ENCODE measurements at places on chromosomes 5 and 9.

- DNase-seq, result no peak
These were observed 4.3 kb downstream of the AQP3 start for GRCh38 chr9:33443047-33443446.

DNA sequence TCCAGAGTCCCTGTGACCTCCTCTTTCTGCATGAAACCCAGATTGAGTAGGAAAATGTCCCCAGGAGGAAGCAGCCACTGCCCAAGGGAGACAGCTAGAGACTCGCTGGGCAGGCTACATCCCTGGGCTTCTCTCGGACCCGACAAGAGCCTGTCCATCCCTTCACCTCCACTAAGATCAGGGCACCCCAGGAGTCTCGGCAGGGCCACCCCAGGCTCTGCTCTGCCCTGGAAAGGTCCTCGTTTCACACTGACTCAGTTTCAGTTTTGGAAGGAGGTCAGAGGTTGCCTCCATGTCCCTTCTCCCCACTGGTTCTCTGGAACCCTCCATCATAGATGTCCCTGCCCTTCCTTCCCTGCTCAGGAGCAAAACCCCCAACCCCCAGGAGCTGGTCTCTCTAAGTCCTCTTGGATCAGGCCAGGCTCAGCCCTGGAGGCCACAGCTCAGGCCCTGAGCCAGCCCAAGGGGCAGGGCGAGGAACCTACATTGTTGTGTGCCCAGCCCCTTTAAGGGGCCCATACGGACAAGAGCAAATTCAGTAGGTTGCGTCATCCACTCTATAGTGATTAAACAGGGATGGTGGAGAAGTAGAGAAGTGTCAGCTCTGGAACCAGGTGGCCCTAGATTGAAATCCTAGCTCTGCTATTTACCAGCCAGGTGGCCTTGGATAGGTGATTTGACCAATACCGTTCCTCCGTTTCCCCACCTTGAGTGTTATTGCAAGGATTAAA, 37.4 kb downstream of the C9orf50 start:
- peak; percentile 78 for DNase-seq

- no peak for DNase-seq
These were observed 54.8 kb downstream of the COL27A1 start for GRCh38 chr9:114210136-114210535.

DNA sequence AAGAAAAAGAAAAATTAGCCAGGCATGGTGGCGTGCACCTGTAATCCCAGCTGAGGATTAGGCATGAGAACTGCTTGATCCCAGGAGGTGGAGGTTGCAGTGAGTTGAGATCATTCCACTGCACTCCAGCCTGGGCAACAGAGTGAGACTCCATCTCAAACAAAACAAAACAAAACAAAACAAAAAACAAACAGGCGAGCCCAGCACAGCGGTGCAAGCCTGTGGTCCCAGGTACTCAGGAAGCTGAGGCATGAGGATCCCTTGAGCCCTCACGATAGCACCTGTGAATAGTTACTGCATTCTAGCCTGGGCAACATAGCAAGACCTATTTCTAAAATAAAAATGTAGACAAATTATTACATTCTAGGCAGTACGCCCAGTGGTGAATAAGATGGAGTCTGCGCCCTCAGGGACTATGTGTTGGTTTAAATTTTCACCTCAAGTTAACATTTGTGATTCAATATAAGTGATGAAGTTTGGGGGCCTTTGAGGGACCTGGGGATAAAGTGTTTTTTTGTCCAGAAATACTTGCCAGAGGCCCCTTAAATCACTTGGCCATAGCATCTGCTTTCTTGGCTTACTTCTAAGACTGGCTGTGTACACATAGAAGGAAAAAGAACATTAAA, 3.4 kb upstream of the GAPVD1 start:
- DNase-seq, result no peak

DNA sequence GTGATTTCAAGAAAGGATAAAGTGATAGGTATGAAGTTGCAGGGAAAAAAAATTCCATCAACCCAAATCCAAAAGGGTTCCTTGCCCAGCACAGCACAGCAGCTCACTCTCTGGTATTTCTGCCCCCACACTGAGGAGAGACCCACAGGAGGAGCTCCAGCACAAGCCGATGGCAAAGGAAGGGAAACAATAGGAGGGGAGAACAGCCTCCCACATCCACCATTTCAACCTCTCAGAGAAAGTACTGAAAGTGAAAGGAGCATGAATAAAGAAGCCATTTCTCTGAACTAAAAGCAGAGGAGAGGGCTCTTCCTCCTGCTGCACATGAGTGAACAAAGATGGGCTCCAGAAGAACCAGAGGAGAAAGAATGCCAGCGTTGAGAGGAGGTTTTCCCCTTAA, 54.9 kb upstream of the ZSWIM6 start:
- peak; percentile 14 for DNase-seq

DNA sequence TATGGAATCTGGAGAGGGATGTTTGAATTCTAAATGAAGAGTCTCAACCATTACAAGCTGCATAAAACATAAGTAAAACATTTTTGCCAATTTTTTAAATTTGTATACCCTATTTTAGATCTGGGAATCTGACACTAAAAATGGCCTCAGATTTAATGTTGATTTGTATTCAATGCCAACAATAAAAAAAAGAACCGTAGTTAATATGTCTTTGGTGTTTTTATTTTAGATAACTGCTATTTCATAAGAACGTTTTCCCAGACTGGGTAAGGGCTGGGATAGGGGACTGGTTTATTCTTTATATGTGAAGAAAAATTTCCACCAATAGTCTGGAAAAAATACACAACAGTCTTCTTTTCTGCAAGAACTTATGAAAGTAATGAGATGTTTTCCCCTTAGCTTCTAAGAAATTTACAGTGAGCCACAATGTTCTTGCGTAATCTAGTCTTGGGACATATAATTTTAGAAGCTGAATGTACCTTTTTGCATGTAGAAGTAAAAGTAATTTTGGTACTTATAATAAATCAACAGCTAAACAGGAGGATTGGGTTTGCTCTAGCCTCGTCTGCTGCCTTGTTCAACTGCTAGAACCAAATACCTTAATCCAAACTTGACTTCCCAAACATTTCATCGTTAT, 244.6 kb upstream of the EFNA5 start:
- DNase-seq, result peak; percentile 71

DNA sequence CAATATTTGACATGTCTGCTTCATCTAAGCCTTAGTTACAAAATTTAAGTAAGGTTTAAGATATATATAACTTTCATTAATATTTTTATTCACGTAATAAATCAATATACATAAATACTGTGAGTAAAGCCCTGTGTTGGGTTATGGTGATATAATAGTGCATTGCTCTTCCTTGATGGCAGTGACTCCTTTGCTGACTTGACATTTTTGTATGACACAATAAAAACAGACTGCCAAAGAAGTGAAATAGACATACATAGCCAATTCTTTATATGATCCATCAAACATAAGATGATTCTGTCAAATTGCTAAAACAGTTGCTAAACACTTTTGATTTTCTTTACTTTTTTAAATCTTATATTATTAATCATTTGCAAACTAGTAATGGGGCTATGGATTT, 1518.2 kb downstream of the EFNA5 start:
- DNase-seq, result no peak

Measured in MV-4-11 (cell line).